ENCODE measurements at places on chromosomes 5 and 9.

DNA sequence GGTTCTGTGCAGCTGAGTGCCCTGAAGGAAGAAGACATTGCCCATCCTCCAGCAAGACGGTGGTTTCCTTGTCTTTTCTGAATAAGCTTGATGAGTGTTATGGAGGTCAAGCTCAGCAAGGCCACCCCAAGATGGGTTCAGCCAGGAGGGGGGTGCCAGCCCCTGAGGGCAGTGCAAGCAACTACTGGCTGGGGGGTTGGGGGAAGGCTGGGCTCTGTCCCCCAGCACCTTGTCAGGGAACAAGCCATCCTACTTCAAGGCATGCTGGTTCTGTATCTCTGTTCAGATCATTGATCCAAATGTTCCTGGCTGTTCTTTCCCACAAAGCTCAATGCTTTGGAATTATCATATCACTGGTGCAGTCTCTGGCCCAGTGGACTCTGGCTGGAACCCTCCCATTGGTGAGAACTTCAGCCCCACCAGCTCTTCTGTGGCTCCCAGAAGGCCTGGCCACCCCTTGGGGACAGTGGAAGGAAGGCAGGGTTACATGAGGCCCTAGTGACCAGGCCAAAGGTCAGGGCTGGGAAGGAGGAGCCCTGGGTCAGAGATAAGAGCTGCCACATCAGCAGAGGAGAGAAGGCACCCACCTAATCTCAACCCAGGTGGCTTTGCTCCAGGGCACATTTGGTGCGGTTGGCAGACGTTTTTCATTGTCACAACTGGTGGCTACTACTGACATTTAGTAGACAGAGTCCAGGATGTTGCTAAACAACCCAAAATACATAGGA is 280.2 kb downstream of the IRX2 start:
- no peak for DNase-seq

DNA sequence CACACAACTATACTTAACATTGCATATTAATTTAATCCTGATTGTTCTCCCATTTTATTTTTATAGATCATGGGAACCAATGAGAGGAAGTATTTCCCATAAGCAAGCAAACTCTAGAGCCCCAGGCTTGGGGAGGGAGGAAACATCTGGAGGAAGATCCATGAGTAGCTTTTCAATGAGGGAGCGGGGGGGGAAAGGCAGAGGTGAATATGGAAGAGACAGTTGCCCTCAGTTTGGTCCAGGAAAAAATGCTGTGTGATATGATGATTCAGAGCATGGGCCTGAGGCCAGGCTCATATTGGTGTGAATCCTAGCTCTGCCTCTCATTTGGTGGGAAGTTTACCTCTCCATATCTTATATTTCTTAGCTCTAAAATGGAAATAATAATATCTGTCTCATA is 42.2 kb upstream of the ALDOB start:
- no peak for DNase-seq

GRCh38 chr5:87627363-87627762 is 214.6 kb upstream of the CCNH start:
- DNase-seq = no peak

DNA sequence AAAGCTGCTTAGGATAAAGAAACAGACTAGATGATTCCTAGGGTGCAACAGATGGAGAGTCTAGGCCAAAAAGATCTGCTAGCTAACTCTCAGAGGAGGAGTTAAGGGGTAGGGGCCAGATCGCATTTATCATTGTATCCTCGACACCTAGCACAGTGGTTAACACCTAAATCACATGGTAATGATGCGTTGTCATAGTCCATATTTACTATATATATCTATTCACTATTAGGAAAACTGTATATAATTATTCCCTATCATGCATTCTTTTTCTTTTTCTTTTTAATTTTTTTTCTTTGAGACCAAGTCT is 92.8 kb upstream of the SLC44A1 start:
- no peak for DNase-seq

DNA sequence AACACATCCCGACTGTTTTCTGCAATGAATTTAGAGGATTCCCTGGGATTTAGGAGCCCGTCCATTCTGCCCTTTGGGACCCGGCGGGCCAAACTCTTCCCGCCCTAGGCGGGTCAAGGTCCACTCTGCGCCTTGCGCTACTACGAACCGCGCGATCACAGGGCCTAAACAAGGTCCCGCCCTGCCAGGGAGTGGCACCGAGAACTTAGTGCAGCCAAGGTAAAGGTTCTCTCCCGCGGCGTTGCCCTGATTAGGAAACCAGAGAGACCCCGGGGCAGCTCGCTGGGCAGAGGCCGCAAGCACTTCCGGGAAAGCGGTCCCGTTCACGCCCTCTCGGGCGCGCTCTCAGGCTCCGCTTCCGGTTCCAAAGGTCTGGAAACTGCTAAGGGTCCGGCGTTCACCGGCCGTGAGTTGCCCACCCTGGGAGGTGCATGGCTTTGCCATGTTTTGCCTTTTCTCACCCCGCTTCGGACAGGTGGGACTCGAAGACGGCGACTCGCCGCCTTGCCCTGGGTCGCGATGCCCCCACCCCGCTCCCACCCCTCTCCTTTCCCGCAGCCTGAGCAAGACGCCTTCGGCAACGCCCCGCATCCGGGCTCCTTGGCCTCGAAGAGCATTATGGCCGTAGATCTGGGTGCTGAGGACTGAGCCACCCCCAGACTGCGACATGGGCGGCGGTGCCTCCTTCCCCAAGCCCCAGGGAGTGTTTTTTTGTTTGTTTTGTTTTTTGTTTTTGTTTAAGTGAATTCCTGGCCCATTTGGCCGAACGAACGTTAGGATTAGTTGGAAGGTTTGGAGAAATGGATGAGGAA is 23.4 kb downstream of the HNRNPK start:
- peak; percentile 21 for DNase-seq

GRCh38 chr5:139787568-139788293 is 7.9 kb upstream of the PSD2 start:
- peak; percentile 72 for DNase-seq

DNA sequence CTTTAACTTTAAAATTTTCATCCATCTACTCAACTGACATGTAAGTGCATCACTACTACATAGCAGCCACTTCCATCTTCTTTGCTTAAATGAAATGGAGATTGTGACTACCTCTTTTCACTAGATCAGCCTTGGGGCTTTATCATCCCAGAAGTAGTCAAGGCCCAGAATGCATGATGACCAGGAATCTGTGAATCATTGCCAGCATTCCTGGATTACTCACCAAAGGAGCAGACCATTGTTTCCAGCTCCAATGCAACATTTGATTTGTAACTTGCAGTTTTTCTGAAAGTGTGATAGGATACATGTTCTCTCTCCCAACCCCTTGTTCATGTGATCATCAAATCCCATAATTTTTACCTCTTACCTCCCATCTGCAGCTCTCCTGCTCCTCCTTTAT is 65.1 kb downstream of the PLPPR1 start:
- DNase-seq = no peak

DNA sequence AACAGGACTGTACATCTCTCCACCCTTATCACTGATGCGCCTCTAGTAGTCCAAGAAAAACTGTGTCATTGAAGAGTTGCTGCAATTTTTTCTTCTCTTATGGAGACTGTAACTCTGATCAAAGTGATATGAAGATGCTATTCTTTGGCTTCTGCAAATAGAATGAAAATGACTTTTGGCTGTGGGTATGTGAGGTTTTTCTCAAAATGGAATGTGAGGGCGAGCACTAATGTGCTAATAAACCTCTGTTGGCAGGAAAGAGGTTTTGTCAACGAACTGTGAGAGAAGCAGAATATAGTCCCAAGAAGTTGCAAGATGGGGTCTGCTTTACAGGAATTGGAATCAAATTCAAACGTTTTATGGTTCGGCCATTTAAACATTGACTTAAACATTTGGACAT is 252.0 kb upstream of the GAS1 start:
- DNase-seq = no peak

- DNase-seq = no peak
Observed at GRCh38 chr9:137281345-137282116, 4.0 kb downstream of the TOR4A start.

DNA sequence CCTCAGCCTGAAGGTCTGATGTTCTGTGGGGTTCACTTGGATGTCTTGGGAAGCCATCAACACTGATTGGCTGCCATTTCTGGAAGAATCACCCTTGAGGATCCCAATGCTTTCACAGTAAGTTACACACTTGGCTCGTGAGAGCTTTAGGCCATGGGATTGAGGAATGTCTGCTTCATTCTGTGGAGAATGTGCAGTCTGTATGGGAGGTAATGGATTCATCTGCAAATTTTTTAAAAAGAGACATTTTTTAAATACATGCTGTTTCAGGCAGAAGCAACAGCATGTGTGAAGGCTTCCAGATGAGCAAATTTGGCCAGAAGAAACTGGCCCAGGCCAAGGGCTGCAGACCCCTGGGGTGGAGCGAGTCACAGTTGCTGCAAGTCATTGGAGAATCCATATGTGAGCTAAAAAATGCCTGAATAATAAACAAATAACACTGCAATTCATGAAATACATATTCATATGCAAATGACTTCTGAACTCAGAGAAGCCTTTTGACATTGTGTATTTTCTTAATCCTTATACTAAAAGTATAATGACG is 146.3 kb upstream of the RASEF start:
- DNase-seq = no peak

DNA sequence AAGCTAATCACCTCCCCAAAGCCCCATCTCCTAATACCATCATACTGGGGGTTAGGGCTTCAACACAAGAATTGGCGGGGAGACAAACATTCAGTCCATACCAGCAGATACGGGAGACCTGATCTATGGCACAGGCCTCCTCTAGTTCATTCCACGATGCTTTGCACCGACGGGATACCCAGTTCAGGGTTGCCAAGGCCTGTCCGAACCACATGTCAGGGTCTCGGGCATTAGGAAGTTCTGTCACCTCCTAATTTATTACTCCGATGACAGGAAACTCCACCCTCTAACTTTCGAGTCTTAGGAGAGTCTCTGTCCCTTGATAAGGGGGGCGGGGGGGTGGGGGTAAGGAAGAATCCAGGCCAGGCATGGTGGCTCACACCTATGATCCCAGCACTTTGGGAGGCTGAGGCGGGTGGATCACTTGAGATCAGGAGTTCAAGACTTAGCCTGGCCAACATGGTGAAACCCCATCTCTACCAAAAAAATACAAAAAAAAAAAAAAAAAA is 23.8 kb upstream of the ANKRD33B start:
- DNase-seq = no peak

DNA sequence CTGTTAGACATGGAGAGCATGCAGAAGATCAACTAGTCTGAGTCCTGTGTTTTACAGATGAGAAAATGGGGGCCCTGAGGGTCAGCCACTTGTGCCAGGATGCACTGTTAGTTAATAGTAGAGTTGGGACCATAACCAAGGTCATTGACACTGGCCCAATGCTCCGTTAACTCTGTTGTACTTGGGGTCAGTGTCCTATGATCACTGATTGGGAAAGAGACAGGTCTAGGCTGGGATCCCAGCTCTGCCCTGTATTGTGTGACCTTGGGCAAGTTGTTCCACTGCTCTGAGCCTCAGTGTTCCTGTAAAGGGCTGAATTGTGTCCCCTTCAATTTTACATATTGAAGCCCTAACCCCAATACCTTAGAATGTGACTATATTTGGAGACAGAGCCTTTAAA is 70.0 kb downstream of the GDNF start:
- no peak for DNase-seq

DNA sequence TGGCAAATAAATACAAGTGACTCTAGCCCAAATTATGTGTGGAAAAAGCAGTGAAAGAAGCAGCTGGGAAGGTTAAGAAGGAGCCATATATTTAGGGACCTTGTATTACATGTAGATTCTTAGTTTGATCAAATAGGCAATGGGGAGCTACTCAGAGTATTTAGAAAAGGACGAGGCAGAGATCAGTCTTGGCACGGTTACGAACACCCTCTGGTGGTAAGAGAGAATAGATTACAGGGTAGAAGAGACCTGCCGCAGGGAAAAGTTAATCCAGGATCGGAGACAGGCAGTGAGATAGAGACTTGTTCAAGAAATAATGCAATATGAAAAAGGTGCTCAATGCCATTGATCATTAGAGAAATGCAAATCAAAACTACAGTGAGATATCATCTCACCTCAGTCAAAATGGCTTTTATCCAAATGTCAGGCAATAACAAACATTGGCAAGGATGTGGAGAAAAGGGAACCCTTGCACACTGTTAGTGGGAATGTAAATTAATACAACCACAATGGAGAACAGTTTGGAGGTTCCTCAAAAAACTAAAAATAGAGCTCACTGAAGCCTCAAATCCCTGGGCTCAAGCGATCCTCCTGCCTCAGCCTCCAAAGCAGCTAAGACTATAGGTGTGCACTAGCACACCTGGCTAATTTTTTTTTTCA is 12.0 kb downstream of the INIP start:
- no peak for DNase-seq

DNA sequence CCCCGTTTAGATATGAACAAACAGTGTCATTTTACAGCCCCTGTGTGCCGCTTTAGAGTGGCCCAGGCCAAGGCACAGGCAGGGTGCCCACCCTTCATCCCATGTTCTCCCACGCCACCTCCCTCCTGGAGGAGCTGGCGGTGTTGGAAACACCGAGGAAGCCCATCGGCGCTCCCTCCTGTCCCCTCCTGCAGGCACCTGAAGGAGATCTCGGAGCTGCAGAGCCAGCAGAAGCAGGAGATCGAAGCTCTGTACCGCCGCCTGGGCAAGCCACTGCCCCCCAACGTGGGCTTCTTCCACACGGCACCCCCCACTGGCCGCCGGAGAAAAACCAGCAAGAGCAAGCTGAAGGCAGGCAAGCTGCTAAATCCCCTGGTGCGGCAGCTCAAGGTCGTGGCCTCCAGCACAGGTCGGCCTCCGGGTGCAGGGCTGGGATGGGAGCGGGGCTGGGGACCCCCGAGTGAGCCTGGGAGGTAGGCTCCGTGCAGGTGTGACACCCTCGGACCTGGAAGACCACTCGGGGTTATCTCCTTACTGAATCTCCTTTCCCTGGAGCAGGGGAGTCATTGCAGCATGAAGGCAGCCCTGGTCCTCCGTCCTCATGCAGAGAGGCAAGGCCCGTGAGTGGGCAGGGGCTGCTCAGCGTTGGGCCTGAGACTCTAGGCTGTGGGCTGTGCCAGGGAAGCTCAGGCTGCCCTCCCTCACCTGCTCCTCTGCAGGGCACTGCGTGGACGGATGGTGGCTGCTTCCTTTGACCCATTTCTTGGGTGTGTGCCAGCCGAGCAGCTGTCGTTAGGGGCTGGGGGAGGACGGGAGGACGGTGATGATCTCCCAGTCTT is 113.9 kb downstream of the WNK2 start:
- no peak for DNase-seq
